ENCODE measurements at places on chromosomes 3 and 15.

- no peak for DNase-seq
Measured at GRCh38 chr15:36585774-36586173, 6.3 kb downstream of the CDIN1 start.

- peak; percentile 76 for DNase-seq
Measured at GRCh38 chr15:42581272-42581730, 5.9 kb downstream of the STARD9 start.

- no peak for DNase-seq
Measured at GRCh38 chr15:71151081-71151480, 35.8 kb downstream of the THSD4 start.

- peak; percentile 29 for DNase-seq
Measured at GRCh38 chr3:193593668-193594030, 641 bp downstream of the OPA1 start.

- no peak for DNase-seq
Measured at GRCh38 chr3:179105881-179106280, 34.3 kb upstream of the ZMAT3 start.

GRCh38 chr15:73021139-73021621 lies 31.1 kb upstream of the NEO1 start:
- DNase-seq, result no peak

DNA sequence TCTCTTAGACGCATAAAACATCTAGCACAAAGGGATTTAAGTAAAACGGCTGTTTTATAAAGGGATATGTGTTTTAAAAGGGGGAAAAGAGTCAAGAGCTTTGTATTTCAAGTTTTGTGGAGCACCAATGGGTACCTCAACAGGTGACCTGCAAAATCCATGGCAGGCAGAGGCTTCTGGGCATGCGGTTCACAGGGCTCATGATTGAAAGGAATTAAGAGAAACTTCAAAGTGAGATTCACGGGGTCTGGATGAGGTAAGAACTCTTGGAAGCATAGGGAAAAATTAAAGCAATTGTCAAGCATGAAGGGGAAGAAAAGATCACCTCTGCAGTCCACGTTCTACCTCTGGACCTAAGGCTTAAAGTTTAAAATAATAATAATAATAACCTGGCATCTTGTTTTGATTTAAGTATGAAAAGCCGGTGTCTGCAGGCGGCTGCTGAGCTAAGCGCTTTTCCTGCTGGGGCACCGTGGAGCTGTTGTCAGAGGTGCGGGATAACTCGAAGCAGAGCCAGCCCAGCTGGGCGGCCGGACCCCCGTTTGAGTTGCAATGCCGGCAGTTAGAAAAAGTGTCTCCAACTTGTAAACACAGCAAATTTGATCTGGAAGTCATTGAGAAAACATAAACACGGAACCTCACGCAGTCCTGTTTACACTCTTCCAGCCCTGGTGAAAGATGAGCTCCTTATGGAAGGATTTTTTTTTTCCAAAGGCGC lies 40.5 kb downstream of the HES1 start:
- DNase-seq, result no peak

GRCh38 chr3:124636863-124637296 lies 93.4 kb upstream of the UMPS start:
- no peak for DNase-seq

GRCh38 chr15:75045332-75046015 lies 22.1 kb downstream of the PPCDC start:
- DNase-seq, result no peak

GRCh38 chr15:93031103-93031464 lies 57.9 kb downstream of the RGMA start:
- no peak for DNase-seq

GRCh38 chr3:147672436-147672835 lies 263.3 kb downstream of the ZIC1 start:
- no peak for DNase-seq

DNA sequence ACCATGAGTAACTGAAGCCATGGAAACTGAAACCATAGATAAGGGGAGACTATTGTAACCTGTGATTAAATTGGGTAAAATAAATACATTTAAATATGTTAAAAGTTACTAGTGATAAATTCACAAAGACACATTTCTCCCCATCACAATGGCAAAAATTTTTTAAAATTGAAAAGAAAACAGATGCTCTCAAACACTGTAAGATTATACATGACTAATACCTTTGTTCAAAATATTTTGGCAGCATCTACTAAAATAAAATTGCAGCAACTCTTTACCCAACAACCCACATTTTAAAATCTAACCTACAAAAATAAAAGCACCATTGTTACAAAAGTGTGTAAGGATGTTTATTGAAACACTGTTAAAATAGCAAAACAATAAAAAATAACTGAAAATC lies 93.3 kb downstream of the CLASP2 start:
- DNase-seq, result no peak

- no peak for DNase-seq
Measured at GRCh38 chr15:80904998-80905397, 84.6 kb downstream of the MESD start.

- peak; percentile 87 for DNase-seq
Measured at GRCh38 chr3:119293871-119294695, at the start of gene ARHGAP31. Gene ARHGAP31 (plus strand): TSS chr3:119294383. CDS start chr3:119294905, 522 bp downstream.

GRCh38 chr3:21672303-21672702 lies 78.7 kb downstream of the ZNF385D start:
- no peak for DNase-seq

- DNase-seq, result no peak
Measured at GRCh38 chr3:45084820-45085816, 59.0 kb downstream of the CLEC3B start.

DNA sequence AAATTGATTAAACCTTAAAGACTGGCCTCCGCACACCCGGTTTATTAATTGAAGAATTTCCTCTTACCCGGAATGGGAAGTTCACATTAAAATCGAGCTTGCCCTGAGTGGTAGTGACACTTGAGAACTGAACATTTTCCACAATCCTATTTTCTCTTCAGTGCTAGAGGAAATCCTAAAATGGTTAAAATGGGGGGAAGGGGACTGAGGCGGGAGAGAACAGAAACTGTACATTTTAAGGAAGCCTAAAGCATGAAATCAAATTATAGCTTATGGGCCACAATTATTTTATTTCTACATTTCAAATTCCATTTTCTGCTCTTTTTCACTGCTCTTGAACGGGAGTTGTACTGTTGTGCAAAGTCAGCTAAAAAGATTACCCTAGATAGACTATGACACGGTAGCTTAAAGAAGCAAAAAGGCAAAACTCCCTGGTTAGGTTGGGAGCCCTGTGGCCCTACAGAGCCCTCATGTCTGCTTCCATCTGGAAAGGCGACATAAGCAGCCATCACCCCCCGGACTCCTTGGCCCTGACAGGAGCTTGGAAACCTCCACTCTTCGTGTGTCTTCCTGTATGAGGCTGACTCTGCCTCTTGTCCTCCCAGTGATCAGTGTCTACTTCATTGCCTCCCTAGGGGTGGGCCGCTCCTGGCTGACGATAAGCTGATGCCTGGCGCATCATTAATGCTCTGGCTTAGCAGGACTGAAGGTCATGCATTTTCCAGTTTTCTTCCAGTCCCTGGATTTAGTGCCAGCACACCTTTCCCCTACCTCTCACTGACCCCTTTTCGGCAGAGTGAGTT lies 79.3 kb downstream of the EEFSEC start:
- DNase-seq, result no peak

DNA sequence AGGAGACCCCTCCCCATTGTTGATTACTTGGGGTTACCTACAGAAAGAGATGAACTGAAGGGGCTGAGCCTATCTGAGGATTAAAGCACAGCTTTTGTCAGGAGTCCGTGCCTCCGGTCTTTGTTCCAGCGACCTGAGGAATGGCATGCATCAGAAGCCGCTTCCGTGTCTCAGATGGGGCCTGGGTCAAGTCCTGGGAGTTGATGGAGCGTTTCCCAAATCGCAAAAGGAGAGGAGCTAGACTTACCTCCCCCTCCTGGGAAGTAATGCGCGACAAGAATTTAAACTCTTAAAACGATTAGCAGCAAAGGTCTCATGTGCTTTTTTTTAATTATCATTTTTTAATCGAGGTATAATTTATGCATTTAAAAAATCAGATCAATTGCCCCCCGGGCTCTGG lies 983 bp upstream of the ALDH1A3 start:
- no peak for DNase-seq

DNA sequence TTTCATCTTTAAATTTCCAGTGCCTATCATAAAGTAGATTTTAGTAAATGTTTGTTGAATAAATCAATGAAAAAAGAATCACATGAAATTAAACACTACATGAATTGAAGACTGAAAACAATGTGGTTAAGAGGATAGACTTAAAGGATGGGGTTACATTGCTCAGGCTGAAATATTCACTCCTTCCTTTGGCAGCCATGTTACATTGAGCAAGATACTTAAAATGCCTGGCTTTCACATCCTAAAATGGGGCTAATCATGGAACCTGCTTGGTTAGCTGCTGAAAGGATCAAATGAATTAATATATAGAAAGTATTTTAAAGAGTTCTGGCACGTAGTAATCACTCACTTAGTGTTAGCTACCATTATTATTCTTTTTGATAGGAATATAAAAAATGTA lies 196.9 kb upstream of the SLC2A2 start:
- DNase-seq, result no peak

- no peak for DNase-seq
Measured at GRCh38 chr3:150414258-150414657, 6.2 kb downstream of the TSC22D2 start.

GRCh38 chr15:98983334-98983733 lies 24.3 kb downstream of the PGPEP1L start:
- no peak for DNase-seq

DNA sequence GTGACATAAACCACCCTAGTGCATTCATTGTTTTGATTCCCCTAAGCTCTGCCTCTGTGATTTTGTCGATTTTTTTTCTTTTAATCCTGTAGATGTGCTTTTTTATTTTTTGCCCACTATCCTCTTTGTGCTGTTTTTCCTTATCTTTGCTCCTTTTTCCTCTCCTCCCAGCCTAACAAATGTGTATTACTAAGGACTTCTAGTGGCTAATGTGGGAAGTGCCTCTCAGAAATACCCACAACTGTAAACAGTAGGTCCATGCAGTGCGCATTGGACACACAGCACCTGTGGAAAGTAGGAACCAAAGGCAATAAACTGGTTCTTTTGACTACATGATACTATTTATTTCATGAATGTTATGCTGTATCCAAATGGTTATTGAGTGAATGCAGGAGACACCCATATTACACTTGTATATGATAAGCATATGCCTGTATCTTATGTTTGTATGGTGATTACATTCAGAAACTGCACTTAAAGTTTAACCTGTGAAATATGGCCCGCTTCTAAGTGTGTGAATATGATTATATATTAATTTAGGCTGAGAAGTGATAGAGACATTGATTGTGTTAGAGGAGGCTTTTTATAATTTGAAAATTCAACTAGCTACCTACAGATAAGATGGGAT lies 147.8 kb downstream of the PLCL2 start:
- DNase-seq, result no peak

Data from CD4-positive, alpha-beta T cell treated with Interleukin-2 at 100 ng/mL for 4 hours (primary cell).